ENCODE measurements at places on chromosomes 13 and 19. TPM values are rescaled to one million over a fixed set of nuclear protein-coding genes. Genes with fewer than 3 reads are reported as not detected.
A peak's percentile ranks its signal among the peaks of the same experiment; 100 is the strongest.

ALKBH7 gene
- total RNA-seq, result 57.9 TPM

AKAP8 gene
- total RNA-seq, result 9.5 TPM

EPS8L1 gene
- total RNA-seq, result 8.5 TPM

CYP4F3 gene
- not detected for total RNA-seq

SPACA4 gene
- total RNA-seq, result not detected

ZNF154 gene
- total RNA-seq, result not detected

PTPRH gene
- 5.4 TPM for total RNA-seq

PRSS57 gene
- total RNA-seq, result not detected

CGB1 gene
- not detected for total RNA-seq

GRCh38 chr13:27797228-27797624, 4.9 kb downstream of the GSX1 start:
- peak; percentile 10 for DNase-seq

- DNase-seq, result no peak
These were observed 47.1 kb upstream of the MAP3K10 start for GRCh38 chr19:40144151-40144550.

DNA sequence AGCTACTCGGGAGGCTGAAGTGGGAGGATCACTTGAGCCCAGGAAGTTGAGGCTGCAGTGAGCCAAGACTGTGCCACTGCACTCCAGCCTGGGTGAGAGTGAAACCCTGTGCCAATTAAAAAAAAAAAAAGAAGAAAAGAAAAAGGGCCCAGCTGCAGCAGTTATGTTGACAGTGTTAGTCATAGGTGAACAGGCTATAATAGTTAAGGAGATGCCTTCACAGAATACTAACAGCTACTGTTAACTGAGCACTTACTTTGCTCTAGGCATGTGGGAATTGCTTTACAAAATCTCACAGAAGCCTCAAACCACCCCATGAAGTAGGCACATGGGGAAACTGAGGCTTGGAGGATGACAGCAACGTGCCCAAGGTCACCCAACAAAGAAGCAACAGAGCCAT, 3.9 kb downstream of the FBXO17 start:
- no peak for DNase-seq

DNA sequence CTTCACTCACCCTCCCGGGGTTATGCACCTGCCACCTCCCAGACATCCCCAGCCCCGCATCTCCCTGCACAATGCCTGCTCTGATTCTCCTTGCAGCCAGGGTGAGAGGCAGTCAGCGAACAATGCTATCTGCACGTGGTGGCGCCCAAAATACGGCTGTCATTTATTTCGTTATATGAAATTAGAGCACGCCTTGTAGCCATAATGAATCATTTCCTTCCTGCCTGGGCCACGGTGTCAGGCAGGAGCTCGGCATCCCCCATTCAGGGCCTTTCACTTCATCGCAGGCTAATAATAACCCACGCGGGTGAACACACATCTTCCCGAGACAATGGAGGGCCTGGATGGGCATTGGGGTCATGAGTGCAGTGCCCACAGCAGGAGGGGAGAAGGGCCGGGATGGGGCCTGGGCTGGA, 143.8 kb upstream of the ZNF507 start:
- DNase-seq, result peak; percentile 9

DNA sequence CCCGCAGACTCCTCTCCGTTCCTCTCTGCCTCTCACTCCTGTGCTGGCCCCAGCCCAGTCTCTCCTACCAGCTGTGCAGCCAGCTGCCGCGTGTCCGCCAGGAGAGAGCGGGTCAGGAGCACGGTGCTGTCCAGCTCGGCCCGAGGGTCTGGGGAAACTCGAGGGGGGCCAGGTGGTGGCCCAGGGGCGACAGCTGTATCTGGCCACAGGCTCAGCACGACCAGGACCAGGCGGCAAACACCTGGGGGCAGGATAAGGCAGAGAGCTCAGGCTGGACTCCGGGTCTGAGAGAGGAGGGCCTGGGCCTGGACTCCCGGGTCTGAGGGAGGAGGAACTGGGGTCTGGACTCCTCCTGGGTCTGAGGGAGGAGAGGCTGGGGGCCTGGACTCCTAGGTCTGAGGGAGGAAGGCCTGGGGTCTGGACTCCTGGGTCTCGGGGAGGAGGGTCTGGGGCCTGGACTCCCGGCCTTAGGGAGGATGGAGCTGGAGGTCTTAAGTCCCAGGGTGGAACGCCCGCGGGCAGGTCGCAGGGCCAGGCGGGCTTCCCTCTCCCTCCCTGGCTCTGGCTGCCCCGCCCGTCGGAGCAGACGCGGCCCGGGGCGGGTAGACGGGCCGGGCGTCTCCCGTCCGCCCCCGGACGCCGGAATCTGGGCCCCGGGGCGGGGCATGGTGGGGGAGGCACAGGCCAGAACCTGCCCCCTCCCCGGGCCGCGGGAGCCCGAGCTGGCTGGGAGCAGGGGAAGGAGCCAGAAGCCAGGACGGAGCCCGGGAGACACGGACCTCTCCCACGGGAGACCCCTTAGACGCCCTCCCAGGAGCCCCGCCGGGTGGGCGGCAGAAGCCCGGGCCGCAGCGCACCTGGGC, 1.3 kb downstream of the IL11 start:
- peak; percentile 77 for DNase-seq

DNA sequence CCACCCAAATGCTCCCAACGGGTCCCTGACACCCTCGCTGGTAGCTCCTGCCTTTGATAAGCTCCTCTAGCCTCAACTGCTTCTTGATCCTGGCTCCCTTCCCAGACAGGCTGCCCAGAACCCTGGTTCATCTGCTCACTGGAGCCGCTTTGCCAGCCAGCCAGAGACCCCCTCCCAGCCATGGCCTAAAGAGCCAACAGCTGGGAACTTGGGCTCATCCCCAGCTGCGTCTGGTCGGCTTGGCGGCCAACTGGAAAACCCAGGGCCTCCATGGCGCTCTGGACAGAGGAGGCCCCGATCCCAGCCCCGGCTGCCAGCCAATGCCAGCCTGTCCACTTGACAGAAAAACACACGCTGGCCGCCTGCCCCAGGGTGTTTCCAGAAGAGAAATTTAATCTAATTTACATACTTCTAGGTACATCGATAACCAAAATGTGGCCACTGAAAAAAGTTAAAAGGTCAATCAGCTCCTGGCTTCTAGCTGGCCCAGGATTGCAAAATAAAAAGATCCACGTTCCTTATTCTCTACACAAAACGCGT, 3.0 kb upstream of the AKAP8L start:
- DNase-seq, result no peak

GRCh38 chr19:12665671-12666264, 774 bp downstream of the MAN2B1 start:
- DNase-seq, result no peak

DNA sequence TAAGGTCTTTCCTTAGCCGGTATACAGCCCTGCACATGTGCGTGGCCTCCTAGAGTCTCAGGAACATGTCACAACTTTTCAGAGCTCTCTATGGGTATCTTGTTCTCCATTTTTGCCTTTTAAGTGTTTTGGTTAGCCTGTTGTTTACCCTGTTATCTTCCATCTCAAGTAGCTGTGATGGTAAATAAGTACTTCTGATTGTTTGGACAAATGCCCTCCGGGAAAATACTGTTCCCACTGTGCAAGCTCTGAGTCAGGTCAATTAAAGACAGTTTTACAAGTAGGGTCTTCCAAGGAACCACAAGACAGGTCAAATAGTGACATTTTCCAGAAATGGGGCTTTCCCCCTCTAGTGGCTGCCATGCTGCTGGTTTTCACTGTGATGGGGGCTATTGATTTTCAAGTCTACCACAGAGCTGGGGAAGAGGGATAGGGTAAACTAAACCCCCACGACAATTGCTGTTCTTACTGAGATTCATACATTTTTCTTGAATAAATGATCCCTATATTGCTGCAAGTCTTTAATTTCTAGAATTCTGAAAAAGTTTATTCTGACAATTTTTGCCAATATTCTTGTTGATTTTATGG, 109.5 kb downstream of the TM9SF2 start:
- DNase-seq, result peak; percentile 50

GRCh38 chr13:110319397-110319773, 12.3 kb downstream of the COL4A2 start:
- DNase-seq, result no peak

DNA sequence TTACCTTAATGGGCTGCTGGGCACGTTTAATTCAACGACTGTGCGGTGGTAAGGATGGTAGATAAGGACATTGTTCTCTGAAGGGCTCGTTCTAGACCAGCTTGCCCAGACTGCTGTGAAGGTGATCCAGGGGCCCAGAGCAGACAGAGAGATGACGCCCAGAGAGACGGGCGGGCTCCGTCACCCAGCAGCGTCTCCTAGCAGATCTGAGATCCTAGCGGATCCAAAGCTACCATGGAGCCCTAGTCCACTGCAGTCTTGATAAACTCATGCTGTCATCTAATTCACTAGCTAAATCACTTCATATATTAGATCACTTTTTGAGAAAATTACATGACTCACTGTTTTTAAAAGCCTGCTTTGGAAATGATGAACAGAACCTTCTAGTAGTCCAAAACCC, 21.5 kb downstream of the COL4A2 start:
- DNase-seq, result no peak

GRCh38 chr19:290372-291005, 714 bp downstream of the PLPP2 start:
- DNase-seq, result no peak

- no peak for DNase-seq
These were observed 437 bp downstream of the HIPK4 start for GRCh38 chr19:40389404-40390083.

GRCh38 chr19:48533770-48534169, 18.2 kb upstream of the SULT2B1 start:
- peak; percentile 37 for DNase-seq

- no peak for DNase-seq
These were observed 11.6 kb upstream of the ZNF536 start for GRCh38 chr19:30360376-30361106.

GRCh38 chr19:10760273-10760944, 42.5 kb downstream of the DNM2 start:
- peak; percentile 78 for DNase-seq

- DNase-seq, result no peak
These were observed 10.6 kb downstream of the COQ8B start for GRCh38 chr19:40705950-40706619.

DNA sequence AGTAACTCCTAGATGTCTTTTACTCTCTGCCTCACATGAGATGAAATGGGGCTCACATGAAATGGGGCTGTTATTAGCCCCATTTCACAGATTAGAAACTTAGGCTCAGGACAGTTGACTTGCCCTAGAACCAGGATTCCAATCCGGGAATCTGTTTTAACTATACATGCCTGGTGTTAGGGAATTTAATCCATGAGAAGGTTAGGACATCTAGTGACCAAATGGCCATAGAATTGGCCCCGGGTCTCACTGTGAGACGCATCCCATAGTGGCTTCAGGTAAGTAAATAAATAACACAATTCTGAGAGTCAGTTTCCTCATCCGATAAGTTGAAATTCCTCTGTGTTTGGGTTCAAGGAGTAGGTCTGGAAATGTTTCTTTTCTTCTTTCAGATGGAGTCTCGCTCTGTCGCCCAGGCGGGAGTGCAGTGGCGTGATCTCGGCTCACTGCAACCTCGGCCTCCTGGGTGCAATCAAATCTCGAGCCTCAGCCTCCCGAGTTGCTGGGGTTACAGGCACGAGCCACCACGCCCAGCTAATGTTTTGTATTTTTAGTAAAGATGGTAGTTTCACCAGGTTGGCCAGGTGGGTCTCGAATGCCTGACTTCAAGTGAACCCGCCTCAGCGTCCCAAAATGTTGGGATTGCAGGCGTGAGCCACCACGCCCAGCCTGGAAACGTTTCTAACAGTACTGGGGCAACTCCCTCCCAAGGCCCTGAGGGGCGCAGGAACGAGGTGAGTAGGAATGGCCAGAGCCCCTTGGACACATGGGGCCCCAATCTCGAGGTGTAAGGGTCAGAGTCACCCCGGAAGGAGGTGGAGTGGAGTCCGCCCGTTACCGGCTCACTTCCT, 1.2 kb upstream of the ZNF574 start:
- peak; percentile 25 for DNase-seq

DNA sequence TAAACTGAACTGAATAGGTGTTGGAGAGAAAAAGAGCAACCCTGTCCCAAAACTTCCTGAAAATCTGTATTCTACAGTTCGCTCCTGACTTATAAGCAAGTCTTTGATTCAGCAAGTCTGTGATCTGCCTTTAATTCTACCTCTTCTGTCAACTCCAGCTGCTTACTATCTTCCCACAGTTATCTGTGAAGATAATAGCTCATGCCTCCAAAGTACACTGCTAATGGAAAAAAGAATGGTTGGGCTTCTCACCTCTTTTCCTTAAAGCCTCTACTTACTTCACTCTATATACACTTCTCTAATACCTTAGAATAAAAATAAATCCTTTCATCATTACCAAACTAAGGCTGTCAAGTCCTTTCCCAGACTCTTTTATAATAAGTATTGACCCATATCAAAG, 391.5 kb upstream of the MIR17HG start:
- no peak for DNase-seq

DNA sequence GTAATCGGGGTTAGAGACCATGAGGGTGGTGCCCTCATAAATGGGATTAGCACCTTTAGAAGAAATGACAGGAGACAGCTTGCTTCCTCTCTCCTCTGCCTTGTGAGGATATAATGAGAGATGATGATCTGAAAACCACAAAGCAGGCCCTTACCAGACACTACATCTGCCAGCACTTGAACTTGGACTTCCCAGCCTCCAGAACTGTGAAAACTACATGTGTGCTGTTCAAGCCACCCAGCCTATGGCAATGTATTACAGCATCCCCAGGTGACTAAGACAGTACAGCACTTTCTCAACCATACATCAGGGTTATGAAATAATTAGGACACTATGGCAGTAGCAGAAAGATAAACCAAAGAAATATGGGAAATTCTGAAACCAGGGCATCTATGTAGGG, 7.4 kb downstream of the ZNF564 start:
- DNase-seq, result no peak

- DNase-seq, result peak; percentile 29
These were observed 265.9 kb downstream of the MYO16 start for GRCh38 chr13:108895220-108895704.

DNA sequence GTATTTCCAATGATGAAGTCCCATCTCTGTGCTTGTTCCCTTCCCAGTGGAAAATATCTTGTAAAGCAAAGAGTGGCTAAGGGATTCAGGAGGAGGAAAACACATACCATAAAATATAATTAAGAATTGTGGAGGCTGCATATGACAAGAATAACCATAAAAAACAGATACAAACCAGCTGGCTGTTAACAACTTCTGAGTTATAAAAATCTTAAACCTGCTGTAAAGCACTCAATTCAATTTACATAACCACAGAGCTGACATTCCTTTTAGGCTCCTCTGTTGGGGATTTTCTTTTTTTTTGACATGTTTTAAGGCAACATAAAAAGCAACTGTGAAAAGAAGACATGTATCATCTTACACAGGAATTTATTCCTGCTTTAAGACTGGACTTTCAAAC, 207.6 kb downstream of the DACH1 start:
- no peak for DNase-seq

GRCh38 chr13:72168126-72168855, 301.3 kb upstream of the DACH1 start:
- DNase-seq, result no peak

GRCh38 chr13:95226932-95227695, 74.1 kb downstream of the ABCC4 start:
- DNase-seq, result no peak

Data from RPMI7951 (cell line).